ENCODE measurements at places on chromosomes 7 and 10.

- no peak for DNase-seq
These were observed 227.4 kb downstream of the PRKG1 start for GRCh38 chr10:51301644-51302043.

- peak; percentile 29 for DNase-seq
These were observed 139.2 kb downstream of the ETV1 start for GRCh38 chr7:13850185-13850752.

DNA sequence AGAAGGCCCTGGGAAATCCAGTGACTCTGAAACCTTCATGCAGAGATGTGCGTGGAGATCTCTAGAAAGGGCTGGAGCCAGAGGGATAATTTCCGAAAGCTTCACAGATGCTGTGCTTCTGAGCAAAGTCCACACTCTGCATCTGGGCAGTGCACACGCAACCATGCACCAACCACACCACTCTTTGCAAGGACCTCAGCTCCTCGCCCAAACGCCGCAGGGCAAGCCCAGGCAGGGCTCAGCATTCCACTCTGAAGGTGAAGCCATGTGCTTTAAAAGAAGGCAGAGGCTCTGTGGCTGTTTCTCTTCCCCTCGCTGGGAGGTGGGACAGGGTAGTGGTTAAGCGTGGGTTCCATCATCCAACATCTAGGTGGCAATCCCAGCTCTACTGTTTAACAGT lies 48.4 kb downstream of the ASB13 start:
- DNase-seq: no peak

- no peak for DNase-seq
These were observed 142.8 kb downstream of the DNAJC1 start for GRCh38 chr10:21860718-21861117.

DNA sequence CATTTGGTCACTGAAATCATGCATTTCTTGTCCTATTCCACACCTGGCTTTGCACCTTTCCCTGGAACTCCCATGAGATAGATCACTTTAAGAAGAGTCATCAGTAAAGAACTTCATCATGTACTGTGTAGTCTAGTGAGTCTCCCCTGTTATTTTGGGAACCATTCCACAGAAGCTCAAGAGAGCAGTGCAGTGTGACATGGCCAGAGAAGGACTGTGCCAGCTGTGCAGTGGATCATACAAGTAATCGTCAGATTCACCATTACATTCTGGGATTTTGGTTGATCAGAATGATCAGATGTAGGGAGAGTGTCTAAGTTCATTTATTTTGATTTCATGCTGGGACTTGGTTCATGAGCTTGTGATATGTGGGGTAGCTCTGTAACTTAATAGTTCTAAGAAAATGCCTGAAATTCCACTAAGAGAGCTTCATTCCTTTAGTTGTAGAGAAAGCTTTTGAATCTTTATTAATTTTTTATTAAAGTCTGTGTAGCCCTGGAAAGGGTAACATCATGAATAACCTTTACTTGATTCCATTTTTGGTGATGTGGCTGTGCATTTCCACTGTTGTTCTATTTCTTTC lies 166.8 kb downstream of the SUGCT start:
- no peak for DNase-seq

- peak; percentile 4 for DNase-seq
These were observed 141.7 kb upstream of the SEMA3A start for GRCh38 chr7:84336303-84336702.

DNA sequence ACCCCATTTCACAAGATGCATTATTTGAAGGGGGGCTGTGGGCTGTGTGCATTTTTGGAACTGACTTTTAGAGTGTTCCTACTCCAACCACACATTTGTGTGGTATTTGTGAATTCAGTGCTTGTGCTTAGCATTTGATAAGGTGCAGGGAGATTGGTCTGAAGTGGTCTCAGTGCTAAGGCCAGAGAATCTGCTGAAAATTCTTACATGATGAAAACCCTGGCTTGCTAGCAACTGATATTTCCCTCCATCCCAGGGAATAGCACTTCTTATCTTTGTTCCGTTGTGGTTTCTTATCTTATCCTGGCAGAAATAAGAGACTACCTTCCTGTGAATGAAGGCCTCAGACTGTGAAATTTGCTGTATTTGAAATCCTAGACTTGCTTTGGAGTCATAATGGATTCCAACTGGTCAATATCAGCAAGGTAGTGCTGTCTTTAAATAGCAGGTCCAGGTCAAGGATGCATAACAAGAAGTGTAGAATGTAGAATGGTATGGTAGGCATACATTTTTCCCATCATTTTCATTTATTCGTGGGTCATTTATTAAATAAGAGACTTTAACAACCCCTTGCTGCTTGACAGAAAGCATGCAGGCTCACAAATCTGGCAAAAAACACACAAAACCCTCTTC lies 986.9 kb downstream of the REEP3 start:
- no peak for DNase-seq

DNA sequence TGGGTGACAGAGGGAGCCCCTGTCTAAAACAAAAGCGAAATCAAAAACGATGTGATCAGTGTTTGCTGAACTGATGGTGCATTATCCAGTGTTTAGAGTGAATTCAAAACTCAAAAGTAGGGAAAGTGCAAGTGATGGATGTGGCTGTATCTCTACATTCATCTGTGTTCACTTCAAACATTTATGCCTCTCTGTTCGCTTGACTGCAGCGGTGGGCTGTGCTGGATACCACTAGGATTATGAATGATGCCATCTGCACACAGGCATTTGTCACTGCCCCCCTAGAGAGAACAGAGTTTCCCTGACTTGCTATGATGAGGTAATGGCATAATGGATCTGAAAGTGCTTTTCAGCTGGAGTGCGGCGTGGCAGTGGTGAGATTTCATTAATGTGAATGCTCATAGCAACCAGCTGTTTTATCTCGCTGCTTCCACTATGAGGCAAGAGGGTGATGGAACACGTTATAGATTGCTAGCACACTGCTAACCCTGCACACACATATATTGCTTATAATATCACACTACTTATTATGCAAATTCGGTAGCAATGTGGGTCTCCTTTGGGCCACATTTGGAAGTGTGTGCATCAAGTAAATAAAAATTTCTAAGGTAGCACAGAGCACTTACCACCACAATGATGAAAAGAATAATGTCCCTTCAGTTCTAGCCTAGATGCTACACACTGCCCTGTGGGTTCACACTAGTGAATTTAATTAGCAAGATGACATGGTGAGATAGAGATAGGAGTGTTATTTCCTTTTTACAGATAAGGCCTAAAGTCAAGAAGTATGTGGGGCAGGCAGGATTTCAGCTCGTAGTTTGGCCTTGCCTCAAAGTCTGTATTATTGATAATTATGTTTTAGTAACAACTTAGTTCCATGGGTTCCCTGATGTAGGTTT lies 164.7 kb downstream of the CAMK1D start:
- DNase-seq: no peak

GRCh38 chr7:7159063-7159658 lies 23.2 kb upstream of the C1GALT1 start:
- DNase-seq: peak; percentile 45

DNA sequence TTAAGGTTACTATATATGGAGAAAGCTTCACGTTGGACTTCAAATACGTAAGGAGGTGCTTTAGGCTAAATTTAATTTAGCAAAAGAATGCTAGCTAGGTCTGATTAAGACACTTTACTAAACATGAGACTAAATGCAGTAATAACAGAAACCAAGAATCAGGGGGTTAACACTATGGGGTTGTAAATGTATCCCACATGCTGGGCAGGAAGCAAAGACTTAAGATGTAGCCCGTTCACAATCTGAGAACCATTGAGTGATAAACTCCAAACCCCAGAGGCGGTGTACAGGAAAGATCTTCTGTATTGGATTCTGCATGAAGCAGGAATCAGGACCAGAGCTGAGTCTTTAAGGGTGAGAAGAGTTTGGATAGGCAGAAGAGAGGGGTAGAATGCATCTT lies 60.4 kb downstream of the FZD1 start:
- no peak for DNase-seq

GRCh38 chr10:4201866-4202825 lies 417.1 kb upstream of the KLF6 start:
- DNase-seq: no peak

- DNase-seq: no peak
These were observed 7.8 kb downstream of the BAMBI start for GRCh38 chr10:28684986-28685580.

DNA sequence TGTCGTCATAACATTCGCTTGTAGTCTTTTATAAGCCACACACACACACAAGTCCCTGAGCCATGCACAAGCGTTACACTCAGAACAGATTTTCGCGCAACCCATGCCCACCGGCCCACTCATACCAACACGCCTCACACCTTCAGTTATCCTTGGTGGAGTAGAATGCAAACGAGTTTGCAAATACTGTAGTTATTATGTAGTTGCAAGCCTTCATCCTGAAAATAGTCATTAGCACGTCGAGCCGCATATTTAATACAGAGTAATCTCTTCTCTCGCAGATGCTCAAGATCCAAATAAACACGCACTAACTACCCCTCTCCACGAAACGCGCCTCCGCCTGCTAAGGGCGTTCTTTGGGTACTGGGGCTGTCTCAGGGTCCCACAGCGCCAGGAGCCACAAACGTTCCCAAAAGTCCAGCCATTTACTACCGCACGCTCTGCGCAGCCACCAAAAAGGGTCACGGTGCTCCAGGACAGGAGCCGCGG lies 1.8 kb downstream of the NKX2-3 start:
- DNase-seq: no peak

- no peak for DNase-seq
These were observed 32.5 kb downstream of the TRUB1 start for GRCh38 chr10:114970515-114970914.

GRCh38 chr10:116836083-116836482 lies 13.2 kb upstream of the ENO4 start:
- DNase-seq: no peak

DNA sequence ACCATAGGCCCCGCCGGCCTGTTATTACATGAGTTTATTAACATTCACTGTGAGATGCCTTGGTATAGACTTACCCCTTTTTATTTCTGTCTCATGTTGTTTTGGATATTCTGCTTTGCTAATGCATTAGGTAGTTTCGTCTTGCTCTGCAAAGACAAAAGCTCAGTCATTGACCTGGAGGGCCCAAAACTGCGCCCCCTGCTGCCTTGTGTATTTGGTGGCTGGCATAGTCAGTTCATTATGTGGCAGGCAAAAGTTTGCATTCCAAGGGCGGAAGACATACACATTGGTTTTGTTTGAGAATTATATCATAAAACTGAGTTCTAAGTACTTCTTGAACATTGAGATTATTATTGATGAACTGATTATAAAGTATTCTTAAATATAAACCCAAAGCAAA lies 372.5 kb downstream of the SDK1 start:
- DNase-seq: no peak

GRCh38 chr10:34768261-34768971 lies 46.7 kb downstream of the PARD3 start:
- no peak for DNase-seq

DNA sequence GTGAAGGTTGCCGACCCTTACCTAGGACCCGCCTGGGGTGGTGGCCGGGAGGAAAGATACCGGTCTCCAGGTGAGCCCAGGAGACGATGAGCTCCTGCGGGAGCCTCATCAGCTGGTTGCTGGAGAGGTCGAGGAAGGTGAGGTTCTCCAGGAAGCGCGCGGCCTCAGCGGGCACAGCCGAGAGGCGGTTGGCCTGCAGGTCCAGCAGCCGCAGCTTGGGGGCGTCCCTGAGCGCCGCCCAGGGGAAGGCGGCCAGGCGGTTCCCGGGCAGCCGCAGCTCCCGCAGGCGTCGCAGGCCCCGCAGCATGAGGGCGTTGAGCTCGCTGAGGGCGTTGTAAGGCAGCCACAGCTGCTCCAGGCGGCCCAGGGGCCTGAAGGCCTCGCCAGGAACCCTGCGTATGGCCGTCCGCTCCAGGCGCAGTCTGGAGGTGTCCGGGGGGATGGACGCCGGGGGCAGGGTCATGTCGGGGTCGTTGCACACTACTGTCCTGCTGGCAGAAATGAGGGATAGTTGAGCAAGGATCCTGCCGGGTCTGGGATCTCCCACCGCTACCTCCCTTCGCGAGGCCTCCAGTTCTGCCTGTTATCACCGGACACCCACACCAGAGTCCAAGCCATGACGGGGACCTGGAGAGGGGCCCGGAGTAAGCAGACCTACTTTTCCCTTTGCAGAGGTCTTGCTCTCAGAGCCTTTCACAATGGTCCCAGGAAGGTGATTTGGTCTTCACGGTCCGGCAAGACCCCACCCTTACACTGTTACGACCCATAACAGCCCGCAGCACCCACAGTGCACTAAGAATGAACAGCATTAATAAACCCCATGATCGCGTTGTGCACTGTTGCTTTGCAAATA lies 3.9 kb downstream of the LRIT1 start:
- DNase-seq: no peak

DNA sequence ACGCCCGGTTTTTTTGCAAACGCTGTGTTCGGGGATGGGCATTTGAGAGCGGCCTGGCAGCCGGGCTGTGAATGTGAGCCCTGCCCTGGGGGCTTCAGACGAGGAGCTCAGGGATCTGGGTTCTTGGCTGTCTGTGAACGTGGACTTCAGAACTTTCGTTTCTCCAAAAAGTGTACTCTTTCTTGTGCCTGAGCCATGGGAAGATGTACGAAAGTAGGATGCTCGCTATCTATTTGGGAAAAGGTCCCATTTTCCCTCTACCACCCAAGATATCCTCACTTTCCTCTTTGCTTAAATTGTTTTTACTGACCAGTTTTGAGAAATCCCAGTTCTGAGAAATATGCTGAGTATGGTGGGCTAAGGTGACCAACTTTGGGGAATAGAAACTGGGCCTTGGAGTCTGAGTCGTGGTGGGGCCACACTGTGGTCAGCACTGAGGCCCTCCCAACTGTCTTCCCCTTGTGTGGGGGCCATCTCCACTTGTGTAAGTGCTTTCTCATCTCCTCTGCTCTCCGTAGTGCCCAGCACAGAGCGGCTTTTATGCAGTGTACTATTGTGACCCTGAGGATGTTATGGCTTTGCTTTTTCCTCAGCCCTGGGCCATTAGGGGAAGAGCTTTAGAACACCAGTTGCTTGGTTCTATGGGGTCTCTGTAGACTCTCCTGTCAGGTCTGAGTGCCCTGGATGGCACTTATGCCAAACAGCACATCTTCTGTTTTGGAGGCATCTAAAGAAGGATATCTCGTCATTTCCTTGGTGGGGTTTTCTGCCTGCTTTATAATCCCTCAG lies 918 bp downstream of the DBNL start:
- no peak for DNase-seq

GRCh38 chr7:105084581-105084980 lies 70.6 kb downstream of the KMT2E start:
- no peak for DNase-seq

- DNase-seq: peak; percentile 74
These were observed 924 bp downstream of the BMPR1A start for GRCh38 chr10:86757113-86757972.

- peak; percentile 70 for DNase-seq
These were observed 9.9 kb downstream of the SLC25A13 start for GRCh38 chr7:96311967-96312366.

DNA sequence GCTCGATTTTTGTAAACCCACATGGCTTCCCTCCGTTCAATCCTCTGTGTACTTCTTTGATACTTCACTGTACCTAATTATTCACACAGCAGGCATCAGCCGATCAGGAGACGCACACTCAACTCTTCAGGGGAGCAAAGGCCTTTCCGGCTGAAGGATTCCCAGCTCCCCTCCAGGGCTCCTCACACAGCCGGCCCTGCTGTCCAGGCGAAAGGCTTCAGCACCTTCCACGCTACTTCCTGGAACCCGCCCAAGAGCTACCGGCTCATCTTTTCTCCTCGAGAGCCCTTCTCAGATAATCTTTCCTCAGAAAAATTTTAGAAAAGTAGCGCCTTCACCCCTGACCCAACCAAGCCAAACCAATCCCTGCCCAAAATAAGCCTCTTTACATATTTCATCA lies 270.4 kb downstream of the ZMYND11 start:
- no peak for DNase-seq

Data from large intestine (tissue), 12 donors.